ENCODE measurements at places on chromosomes 5 and 9.

- no peak for DNase-seq
Observed at GRCh38 chr9:17589771-17590170, 10.9 kb downstream of the SH3GL2 start.

GRCh38 chr5:65418661-65419060, 63.1 kb downstream of the ADAMTS6 start:
- DNase-seq, result no peak

DNA sequence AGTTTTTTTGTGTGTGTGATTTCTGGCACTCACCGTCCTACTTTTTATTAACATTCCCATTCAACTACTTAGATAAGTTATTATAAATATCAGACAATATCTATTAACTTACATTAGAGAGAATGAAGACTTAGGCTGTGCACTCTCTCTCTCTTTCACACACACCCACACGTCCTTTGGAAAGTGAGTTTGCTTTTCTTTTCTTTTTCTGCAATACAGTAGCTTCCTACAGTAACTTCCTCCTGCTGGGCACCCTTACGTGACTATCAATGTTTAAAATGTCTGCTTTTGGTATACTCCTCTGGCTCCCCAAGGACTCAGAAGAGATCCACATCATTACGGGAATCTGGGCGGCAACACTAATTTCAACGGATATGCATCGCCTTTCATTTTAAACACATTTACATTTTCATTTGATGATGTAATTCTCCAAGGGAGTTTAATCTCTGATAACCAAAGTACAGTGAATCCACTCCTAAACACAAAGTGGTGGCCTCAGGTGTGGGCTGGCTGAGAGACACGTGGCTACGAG, 179.5 kb downstream of the MAPKAP1 start:
- no peak for DNase-seq

- DNase-seq, result peak; percentile 64
Observed at GRCh38 chr5:88602584-88602983, 280.4 kb downstream of the MEF2C start.

DNA sequence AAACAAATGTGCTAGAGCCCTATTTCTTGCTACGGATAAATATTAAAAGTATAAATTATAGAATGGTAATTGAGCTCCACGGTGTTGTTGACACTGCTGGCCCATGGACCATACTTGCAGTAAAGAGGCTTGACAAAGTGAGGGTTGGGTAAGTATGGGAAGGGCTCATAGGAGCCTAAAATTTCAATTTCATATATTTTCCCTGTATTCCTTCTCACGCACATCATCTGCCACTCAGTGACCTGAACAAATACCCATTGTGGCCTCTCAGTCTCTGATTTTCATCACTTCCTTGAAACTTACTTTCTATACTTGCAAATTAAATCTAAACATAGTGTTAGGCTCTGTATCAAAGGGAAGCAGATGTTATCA, 116.5 kb downstream of the PIK3R1 start:
- no peak for DNase-seq

DNA sequence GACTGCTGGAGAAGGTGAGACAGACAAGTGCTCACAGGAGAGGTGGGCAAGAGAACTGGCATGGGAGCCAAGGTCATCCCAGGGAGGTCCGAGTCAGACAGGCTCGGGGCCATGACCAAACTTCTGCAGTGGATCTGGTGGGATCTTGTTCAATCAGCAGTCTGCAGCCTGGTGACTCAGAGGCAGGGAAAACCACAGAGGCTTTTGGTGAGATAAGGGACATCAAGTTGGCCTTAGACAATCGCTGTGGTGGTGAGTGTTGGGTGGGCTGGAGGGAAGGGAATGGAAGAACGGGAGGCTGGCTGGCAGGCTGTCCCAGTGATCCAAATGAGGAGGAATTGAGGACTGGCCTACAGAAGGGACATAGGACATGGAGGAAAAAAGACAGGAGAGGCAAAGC, 123.8 kb downstream of the TMEM174 start:
- DNase-seq, result no peak

DNA sequence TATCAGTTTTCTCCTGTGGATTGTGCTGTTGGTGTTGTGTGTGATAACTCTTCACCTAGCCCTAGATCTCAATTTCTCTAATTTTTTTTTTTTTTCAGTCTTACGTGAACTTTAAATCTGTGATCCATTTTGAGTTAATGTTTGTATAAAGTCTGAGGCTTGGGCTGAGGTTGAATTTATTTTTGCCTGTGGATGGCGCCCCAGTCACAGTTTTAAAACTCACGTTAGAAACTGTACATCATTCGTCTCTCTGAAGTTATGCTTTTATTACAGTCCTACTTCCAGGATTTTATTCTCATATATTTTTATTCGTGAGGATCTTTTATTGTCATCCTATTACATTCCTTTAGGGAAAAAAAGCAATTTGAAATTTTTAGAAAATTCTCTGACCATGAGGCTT, 103.1 kb downstream of the EHMT1 start:
- DNase-seq, result no peak

GRCh38 chr5:72108202-72109061, 1.2 kb downstream of the MAP1B start:
- DNase-seq, result peak; percentile 55

GRCh38 chr9:131737426-131737825, 2.5 kb downstream of the RAPGEF1 start:
- no peak for DNase-seq

GRCh38 chr9:137642118-137642601, 23.4 kb downstream of the EHMT1 start:
- DNase-seq, result no peak

GRCh38 chr5:179274321-179275315, 70.6 kb downstream of the ADAMTS2 start:
- DNase-seq, result no peak

DNA sequence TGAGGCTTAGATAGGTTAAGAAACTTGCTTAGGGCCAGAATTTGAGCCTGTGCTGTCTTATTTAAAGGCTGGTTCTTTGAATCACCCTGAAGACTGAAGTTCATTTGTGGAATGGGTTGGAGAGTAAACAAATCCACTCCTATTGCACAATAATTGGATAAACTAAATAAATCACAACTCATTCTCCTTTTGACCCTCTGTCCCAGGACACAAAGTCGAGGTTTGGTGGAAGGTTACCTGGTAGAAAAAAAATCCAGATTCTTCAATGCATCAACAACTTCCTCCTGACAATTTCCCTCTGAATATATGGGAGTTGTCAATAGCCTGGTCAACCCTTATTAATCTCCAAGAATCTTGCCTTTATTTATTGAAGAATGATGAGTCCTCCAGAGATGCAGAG, 28.9 kb downstream of the TBC1D2 start:
- DNase-seq, result no peak

DNA sequence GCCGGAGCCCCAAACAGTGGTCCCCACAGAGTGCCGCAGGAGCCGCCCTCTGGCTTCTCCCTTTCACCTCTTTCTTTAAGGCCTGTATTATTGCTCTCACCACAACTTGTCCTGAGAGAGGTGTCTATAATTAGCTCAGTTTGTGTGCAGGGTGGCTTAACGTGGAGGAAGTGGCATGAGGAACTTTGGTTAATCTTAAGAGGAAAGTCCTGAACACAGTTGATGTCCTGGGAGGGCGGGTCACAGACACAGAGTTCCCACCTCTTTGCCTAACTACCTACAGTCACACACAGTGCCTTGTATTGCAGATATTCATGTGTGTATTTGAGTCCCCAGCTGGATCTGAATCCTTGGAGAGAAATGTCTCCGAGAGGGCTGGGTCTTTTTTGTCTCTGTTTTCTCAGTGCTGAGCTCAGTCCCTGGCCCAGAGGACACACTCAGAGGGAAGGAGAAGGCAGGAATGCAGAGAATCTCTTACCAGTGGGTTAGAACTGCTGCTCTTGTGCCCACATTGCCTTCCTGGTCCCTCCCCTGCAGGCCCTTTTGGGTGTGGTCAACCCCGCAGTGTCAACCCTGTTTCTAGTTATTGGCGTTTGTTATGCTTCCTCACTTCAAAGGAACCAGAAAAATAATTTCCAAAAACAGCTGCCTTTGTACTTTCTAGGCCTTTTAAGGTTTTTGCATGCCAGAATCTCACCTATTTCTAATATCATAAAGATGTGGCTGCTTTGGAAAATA, 392.5 kb downstream of the KDM4C start:
- DNase-seq, result no peak

DNA sequence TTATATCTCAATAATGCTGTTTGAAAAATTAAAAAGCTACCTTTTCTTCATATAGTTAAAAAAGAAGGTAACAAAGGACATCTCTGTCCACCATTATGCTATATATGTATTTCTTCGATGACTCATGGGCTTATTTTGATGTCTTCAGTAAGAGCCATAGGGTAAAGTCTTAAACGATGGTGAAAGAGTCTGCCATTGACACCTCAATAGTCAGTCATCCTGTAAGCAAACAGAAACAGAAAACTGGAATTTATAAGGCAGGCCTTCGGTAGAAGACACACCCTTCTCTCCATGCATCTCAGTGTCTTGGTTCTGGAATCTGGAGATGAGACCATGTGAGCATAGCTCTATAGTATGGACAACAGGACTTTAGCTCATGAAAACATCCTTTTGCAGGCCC, 87.0 kb upstream of the ZNF462 start:
- no peak for DNase-seq

DNA sequence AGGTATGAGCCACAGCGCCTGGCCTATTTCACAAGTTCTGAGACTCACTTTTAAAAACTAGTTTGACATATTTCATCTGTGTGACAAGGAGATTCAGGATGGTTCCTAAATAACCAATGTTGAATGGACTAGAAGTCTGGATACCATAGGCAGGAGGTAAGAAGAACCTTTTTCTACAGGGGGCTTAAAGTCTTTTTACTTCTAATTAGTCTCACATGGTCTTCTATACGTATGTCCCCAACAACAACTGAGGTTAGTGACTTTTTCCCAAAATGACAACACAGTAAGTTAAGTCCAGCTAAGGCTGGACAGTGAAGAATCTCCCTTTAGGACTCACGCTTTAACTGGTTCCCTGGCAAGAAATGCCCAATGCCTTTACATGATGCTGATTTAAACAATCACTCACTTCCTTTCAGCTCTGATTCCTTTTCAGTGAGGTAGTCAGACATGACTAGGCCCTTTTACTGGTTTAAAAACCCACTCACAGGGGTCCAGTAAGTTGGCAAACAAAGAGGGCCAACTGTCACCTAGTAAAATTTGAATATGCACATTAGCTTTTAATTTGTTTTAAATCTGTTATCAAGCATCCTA, 12.1 kb upstream of the HAUS6 start:
- DNase-seq, result no peak

DNA sequence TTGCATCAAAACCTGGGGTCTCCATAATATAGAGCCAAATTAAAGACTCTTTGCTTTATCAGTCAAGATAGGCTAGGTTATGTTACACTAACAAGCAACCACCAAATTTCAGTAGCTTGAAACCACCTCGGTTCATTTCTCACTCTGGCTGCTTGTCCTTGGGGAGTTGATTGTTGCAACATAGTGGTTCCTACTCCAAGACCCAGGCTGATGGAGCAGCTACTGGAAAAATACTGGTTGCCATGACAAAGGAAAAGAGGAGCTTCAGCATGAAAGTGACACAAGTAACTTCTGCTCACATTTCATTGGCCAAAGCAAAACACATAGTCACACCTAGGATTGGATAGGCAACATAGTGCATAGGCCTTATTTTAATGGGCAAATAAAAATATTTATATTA, 18.5 kb upstream of the RCL1 start:
- no peak for DNase-seq

DNA sequence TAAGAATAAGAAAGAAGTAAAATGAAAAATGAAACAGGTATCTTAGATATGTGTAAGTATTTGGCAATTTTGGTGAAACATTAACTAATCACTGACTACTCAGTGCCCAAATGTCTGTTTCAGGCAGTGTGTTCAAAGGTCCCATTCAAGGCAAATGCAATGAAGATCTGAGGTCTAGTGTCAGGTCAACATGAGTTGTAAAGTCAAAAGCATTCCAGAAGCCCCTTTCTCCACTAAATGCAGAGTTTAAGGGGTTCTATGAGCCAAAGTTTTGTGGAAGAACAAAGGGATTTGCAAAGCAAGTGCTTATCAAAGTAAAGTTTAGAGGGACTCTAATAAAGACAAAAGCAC, 71.0 kb upstream of the GPBP1 start:
- no peak for DNase-seq

DNA sequence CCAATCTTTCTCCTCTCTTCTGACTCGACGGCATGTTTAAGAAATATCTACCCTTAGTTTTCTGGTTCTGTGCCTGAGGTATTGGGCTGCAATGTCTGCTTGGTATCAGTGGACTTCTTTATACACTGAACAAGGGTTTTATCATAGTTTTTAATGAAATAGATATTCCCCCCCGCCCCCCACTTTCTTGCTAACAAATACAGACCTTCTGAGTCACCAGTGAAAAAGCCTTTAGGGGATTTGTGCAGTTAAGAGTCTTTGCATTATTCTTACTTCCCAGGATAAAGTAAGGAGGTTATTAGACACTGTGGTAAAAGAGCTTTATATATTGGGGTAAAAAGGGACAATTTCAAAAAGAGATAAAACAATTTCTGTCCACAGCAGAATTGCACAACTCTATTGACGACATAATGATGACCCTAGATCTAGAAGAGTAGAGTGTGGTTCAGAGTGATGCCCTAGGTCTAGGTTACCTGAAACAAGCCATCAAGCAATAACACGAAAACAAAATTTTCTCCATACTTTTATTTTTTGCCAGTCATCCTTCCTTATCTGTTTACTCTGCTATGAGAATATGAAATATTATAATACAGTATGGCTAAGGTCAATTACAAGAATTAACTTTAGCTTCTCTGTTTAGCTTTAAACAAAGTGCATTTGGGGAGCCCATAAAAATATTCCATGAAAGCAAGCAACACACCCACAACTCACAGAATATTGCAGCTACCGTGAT, 110.7 kb downstream of the PLK2 start:
- no peak for DNase-seq

DNA sequence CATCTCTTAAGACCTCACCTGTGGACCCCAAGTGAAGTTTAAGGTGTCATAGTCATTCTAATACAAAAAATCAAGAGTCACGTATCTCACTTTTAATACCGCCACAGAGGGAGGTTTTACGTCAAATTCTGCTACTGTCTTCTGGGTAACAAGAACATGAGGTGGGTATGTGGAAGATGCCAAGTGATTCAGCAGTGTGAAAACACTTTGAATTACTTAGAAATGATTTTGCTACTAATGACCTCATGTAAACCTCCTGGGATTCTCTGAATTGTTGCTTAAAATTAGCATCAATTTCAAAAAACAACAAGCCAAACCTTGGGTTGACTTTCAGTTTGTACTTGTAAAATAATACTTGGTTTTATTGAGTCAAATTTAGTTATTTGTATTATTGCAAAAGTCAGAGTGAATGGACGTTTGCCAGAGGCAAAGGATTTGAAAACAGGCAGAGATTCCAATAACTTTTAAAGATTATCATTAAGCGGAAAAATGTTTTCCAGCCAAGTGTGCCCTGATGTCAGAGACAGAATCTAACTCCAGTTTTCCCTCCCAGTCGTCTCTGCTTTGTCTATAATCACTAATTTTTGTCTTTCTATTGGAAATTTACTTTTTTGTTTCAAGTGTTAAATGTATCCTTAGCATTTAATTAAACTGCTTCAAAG, 8.8 kb downstream of the DMRT2 start:
- no peak for DNase-seq
